ENCODE measurements at places on chromosomes 3 and 15. TPM values are rescaled to one million over a fixed set of nuclear protein-coding genes. Genes with fewer than 3 reads are reported as not detected.

DNA sequence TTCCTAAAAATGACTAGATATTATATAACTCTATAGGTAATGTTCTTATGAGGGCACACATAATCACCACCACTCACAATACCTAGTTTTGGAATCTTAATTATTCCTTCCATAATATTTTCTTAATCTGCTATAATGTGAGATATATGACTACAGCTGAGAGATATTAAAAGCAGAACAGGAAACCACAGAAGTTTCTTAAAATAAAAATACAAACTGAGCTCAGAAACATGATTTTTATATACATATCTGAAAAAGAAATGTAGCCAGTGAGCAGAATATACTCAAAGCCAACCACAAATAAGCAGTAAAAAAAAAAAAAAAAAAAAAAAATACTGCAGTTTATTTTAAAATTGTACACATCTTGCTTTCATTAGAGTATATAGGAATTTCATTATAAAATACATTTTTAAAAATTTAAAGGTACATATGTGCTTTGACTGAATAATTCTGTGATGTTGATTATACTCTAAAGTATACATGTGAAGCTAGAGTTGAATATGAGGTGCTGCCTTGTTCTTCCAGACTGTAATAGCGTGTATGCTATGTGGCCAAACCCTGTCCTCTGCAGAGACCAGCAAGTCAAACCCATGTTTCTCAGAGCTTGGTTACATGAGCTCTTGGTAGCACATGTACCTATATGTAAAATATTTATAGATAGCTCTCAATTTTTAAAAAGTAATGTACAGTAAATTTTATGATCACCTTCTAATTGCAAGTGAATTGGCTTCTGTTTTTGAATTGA is 175.0 kb downstream of the UBE2E2 start:
- ATAC-seq: no peak

DNA sequence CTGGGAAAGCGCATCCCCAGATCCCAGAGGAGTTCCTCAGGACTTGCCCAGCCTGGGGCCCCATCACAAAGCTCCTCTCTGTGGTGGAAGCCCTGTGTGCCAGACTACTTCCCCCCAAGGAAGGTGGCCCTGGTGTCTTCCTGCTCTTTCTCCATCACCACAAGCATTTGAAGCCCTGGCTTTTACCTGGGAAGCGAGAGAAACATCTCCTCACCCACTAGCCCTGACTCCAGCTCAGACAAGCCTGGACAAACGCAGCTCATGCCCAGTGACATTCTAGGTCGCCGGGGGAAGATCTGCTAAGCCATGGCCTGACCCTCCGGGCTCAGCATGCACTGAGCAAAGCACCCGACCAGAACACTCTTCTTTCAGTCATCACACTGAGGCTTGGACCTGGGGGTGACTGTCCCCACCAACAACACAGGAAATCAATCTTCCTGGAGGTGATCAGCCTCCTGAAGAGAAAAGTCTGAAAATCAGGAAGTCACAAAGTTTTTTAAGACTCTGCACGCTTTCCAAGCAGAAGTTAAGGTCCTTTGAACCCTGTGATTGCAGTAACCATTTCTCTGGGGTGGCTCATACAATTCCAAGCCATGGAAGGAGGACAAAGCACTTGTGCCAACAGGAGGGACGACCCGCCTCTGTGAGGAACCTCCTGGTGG is 40.8 kb downstream of the KLHL25 start:
- no peak for ATAC-seq

GRCh38 chr15:90101969-90102890 is at the start of gene IDH2:
TSS of gene IDH2 (minus strand) at chr15:90102468. CDS start at chr15:90102390, 78 bp downstream.
- peak; percentile 91 for ATAC-seq

GRCh38 chr15:85404176-85404917 is 23.9 kb downstream of the AKAP13 start:
- no peak for ATAC-seq

DNA sequence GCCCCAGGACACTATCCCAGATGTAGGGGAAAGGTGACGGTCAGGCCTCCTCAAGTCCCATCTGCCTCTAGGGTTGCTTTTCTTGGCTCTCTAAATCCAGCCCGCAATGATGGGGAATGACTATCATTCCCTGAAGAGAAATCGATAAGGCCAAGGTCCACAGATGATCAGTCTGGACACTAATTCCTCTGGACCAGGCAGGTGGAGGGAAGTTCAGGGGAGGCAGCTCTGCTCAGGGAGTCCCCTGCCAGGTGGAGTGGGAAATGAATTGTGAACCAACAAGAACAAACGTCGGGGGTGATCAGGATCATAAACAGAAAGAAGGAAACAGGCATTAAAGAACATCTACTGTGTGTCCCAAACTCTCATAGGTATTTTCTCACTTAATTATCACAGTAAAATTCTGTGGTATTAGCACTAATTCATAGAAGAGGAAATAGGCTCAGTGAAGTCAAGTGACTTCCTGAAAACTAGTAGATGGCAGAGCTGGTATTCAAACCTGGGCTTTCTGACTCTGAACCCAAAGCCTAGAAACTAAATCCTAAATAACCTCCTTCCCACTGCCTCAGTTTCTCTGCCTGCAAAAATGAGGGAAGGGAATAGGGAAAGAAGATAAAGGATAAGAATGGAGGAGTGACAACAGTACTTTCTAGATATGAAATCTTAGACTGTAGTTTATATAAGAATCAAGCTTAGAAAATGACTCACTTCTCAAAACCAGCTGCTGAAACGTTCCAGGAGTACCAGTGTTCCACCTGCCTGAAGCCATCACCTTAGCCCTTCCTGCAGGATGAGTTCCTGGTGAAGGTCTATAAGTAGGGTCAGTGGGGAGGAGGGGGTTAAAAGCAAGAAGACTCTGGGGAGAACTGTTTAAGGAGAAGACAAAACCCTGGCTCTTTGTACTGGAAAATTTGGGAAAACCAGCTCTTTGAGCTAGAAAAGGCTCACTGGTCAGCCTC is 7.5 kb downstream of the BMF start:
- no peak for ATAC-seq

DNA sequence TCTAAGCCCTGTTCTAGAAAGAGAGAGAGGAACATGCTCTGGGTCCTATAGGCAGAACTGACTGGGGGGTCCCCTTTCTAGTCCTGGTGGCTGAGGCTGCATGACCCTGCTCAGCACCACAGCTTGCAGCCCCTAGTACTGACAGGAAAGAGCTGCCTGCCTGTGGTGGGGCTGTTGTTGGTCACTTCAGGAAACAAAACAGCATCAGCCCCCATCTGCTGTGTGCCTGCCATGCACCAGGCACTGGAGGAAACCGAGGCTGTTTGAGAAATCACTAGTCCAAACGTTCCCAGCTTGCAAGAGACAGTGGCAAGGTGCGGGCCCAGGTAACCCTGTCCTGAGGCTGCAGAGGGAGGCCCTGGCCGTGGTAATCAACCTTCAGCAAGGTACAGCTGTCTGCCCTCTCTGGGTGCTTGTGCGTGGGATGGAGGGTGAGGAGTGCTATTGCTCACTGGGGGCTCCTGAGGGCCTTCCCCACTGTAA is 90.6 kb downstream of the IQSEC1 start:
- no peak for ATAC-seq

DNA sequence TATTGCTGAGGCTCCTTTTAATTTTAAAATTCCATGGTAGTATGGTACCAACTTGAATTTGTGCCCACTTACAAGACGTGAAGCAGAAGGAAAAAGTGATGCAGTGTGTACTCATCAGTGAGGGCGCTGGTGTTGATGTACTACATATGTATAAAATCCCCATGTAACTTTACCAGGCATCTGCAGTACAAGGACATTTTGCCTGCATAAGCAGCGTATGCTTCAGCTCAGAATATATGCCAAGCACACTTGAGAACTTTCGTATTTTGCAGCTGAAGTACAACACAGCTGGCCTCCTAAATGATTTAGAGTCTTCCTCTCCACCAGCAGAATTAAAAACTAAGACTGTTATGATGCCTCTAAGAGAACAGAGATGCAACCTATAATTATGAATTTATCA is 108.9 kb downstream of the RYR3 start:
- ATAC-seq: no peak

GRCh38 chr15:62297522-62297921 is 132.4 kb upstream of the C2CD4B start:
- no peak for ATAC-seq

The CSPG4 gene
- total RNA-seq: 98.7 TPM

The MYNN gene
- total RNA-seq: 21.4 TPM

The SOX14 gene
- not detected for total RNA-seq

The THAP10 gene
- 4.6 TPM for total RNA-seq

The ARGFX gene
- total RNA-seq: not detected
